ENCODE measurements at places on chromosomes 5 and 9.

DNA sequence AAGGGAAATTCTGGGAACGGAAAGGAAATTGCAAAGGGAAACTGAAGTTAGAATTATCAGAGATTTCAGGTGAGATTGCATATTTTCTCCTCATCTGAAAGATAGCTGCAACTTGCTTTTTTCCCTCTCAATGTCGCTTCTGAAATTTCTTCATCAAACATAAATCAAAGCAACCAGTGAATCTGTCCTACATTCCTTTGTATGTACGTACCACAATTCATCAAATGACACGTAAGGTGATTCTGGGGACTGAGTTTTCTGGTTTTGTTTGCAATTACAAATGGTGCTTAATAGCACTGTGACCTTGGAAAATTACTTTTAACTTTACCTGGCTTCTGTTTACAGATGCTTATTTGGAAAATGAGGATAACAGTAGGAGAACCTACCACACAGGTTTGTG is 21.9 kb upstream of the CNOT6 start:
- DNase-seq = no peak

DNA sequence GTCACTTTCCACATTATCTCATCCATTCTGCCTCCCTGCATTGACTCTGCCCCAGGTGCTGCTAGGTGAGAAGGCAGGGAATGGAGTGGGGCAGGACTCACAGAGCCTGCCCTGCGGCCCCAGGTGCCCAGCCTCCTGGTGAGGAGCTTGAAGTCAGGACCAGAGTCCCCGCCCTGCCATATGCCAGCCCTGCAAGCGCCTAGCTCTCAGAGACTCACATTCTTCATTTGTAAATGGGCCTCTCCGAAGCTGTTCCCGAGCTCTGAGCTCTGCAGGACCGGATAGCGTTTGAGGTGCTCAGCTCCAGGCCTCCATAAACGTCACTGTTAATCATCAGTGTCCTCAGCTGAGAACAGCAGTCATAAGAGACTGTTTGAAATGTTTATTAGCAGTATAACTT is 75.1 kb upstream of the STXBP1 start:
- peak; percentile 71 for DNase-seq

DNA sequence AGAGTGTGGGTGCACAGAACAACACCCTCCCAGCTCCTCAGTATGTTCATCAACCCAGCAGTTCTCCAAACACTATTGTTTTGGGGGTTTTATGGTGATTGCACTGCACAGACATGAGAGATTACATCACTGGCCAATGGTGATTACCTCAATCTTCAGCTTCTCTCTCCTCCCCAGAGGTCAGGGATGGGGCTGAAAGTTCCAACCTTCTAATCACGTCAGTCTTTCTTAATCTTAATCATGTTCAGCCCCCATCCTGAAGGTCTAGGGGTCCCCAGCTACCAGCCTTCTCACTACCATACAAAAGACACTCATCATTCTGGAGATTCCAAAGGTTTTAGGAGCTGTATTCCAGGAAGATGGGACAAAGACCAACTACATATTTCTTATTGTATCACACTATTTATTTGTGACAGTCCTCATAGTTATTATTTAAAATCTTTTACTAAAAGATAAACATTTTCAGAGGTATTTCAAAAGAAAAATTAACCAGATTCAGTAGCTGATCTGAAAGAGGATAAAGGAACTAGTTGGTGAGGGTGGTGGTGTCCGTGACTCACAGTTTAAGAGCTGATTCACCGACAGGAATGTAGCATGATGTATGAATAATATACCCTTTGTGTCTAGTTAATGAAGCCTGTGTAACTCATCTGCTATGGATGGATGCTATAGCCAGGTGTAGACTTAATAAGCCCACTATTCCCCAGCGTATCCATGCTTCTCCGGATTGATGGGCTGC is 35.6 kb downstream of the RASEF start:
- DNase-seq = peak; percentile 94

- DNase-seq = no peak
Observed at GRCh38 chr5:96816411-96816939, 8.7 kb upstream of the ERAP1 start.

DNA sequence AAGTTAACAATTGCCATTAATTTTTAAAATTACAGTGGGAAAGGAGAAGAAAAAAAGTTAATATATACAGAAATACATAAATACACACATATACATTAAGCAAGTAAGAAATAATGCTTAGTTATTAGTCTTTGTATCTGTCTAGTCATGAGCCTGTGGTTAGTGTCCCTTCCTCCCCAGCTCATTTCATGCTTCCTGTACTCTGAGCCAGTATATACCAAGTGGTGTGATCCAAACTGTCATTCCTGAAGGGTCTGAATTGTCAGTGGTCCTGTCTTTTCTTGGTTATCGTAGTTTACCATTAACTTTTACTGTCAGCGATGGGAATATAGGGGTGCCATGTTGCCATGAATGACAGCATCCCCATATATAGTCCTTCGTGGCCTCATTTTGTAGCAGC is 24.2 kb upstream of the STOM start:
- no peak for DNase-seq

GRCh38 chr9:28720746-28721145 is 1147.5 kb upstream of the C9orf72 start:
- DNase-seq = no peak

- DNase-seq = no peak
Observed at GRCh38 chr5:108937221-108937620, 189.5 kb downstream of the FER start.

DNA sequence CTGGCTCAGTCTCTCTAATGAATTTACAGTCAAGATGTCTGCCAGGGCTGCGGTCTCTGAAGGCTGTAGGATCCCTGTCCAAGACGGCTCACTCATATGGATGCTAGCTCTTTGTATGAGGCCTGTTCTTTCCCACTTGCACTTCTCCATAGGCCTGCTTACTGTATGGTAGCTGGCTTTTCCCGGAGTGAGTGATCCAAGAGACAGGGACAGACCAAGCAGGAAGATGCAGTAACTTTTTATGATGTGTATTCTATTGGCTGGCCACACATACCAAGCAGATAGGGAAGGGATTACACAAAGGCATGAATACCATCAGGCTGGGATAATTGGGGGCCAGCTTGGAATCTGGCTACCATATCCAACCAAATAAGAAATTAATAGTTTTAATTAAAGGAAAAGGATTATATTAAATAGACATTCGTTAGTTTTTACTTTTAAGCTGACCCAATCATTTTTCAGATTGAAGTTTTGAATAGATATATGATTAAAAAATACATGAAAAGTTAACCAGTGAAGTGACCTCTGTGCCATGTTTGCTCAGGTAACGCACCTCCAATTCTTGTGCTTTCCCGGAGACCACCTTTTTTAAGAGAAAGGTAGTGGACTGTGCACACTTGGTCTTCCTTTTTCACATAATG is 20.6 kb downstream of the NSD1 start:
- DNase-seq = peak; percentile 22

DNA sequence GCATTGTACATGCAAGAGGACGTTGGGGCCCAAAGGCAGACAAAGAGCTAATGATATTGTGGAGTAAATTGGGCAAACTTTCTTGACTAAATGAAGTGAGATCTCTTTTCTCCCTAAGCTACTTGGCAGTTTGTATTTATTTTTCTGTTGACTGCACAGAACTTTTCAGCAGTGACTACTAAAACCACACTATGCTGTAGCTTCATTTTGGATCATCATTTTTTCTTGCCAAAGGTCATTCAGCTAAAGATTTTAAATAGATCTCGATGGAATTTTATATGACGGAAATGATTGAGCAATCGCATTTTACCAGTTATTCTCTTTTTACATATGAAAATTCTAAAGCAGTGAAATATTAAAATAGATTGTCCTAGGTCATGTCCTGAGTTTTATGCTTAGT is 286.1 kb upstream of the ACTBL2 start:
- no peak for DNase-seq

DNA sequence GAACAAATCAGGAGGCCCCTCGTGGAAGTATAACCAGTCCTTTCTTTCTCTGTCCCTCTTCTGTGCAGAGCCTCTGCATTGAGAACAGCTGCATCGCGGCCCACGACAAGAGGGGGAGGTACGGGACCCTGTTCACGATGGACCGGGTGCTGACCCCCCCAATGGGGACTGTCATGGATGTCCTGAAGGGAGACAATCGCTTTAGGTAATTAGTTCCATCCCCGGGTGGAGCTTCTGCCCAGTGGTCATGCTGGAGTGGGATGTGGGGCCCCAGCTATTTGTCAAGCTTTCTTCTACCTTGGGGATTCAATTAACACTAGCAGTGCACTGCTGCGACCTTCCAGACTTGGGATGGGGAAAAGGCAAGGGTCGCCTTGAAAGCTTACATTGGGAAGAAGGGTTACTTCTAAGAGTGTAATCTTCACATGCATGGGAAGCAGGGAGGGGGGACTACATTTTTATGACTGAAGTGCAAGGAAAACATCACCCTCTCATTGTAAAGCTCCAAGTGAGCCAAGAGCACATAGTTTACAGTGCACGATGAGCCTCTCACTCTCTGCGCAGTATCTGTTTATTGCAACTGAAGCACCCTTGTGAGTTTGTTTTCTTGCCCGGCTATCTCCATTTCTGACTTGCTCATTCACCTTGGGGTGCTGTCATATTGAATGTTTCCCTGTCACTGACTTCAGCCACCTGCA is 27.0 kb downstream of the TGFBI start:
- DNase-seq = no peak

Measured in iris pigment epithelial cell (primary cell).